Neural crest cell (in vitro differentiated cells): ENCODE measurements at places on chromosomes 1 and 21. TPM values are rescaled to one million over a fixed set of nuclear protein-coding genes. Genes with fewer than 3 reads are reported as not detected.

Gene LMOD1
- total RNA-seq: 0.19 and 0.39 TPM in 2 replicates

Gene PATJ
- 3.9 and 4.9 TPM in 2 replicates for total RNA-seq

Gene FAM163A
- not detected in 2 replicates for total RNA-seq

Gene AP4B1
- 23.6 and 25.3 TPM in 2 replicates for total RNA-seq

Gene LAD1
- total RNA-seq: not detected in 2 replicates

Gene AADACL4
- total RNA-seq: not detected in 2 replicates

Gene SLC1A7
- total RNA-seq: not detected in 2 replicates

Gene GPR25
- total RNA-seq: not detected in 2 replicates

- no peak overlapping the region for H3K27ac ChIP-seq
- no peaks in the 10 kb centered on the region for H3K36me3 ChIP-seq
- H3K4me3 ChIP-seq: no peak overlapping the region
- H3K27me3 ChIP-seq: no peaks in the 10 kb centered on the region
- peaks cover 9% of the 10 kb centered on the region for H3K4me1 ChIP-seq
Measured at GRCh38 chr1:53362851-53363642, 35.2 kb upstream of the LRP8 start.

DNA sequence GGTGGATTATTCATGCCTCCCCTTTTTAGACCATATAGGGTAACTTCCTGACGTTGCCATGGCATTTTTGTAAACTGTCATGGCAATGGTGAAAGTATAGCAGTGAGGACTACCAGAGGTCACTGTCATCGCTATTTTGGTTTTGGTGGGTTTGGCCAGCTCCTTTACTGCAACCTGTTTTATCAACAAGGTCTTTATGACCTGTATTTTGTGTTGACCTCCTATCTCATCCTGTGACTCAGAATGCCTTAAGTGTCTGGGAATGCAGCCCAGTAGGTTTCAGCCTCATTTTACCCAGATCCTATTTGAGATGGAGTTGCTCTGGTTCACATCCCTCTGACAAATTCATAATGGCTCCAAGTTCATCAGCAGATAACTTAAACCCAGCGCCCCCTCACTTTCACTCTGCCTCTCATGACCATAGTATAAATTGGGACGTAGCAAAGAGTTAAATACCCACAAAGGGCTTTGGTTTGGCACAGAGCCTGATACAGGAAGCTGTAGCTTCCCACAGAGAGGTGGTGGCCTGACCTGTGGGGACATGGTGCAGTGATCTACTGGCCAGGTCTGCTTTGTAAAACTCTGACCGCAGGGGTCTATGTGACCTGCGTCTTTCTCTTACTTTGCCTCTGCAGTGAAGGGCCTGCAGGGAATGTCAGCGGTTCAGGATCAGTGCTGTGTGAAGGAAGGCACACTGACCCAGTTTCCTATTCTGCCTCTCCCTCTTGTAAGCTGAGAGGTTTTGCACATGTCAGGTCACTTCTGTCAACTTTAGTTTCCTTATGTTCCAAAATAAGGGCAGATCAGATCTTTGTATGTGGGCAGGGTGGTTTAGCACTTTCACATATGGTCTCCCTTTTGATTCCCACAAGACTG is 78.1 kb upstream of the ZNF644 start:
- no peaks in the 10 kb centered on the region for H3K36me3 ChIP-seq
- no peaks in the 10 kb centered on the region for H3K27me3 ChIP-seq
- H3K27ac ChIP-seq: no peak overlapping the region

DNA sequence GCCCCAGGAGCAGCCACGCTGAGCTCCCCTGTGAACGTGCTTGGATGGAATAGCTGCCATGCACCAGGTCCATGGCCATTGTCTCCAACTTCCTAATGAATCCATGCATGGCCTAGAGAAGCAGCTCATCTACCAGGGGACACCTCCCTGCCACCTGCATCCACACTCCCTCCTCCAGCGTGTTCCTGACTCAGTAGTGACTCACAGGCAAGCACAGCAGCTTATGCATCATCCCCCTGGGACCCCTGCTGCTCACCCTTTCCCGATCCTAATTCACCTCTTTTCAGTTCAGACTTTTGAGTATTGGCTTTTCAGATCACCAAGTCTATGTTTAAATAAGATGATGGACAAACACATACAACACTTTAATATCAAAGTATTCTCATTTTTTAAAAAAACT is 39.9 kb upstream of the TADA1 start:
- H3K27me3 ChIP-seq: peaks cover 7% of the 10 kb centered on the region
- H3K36me3 ChIP-seq: peaks cover 33% of the 10 kb centered on the region
- DNase-seq: no peak
- H3K4me1 ChIP-seq: peaks cover 12% of the 10 kb centered on the region
- no peak overlapping the region for H3K4me3 ChIP-seq
- H3K27ac ChIP-seq: no peak overlapping the region

DNA sequence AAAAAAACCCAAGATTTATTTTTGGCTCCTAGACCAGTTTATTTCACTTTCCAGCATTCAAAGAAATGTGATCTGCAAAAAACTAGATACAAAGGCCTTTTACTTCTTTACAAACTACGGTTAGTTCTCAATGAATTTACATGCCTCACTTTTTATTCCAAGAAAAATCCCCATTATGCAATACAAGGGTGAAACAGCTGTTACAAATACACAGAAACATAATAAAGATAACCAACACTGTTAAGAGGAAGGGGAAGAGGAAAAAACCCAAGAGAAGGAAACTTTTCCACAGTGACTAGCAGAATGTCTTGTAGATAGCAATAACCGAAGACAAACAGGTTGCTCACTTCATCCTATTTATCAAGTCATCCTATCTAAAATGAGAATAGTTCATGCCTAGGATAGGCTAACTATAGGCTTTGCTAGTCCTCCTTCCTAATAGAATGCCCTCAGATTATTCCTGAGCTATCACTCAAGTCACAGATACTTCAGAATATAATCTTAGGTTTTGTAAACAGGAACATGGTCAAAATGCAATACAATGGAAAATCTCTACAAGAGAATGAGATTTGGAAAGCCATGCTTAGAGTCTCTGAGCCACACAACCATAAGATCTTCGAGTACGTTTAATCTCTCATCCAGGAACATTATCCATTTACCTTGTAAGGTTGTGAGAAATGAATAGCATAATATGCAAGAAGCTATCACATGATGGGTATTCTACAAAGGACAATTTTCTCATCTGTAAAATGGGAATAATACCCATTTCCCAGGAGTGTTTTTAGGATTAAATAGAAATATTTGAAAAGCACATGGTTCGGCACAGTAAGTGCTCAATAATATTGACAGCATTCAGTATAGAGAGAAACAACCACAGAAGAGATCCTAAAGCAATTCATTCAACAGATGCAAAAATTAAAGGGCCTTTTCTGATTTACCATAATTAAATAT is 5.4 kb downstream of the PNRC2 start:
- no peak overlapping the region for H3K27ac ChIP-seq
- H3K4me1 ChIP-seq: peaks cover 28% of the 10 kb centered on the region
- H3K27me3 ChIP-seq: no peaks in the 10 kb centered on the region
- peaks cover 21% of the 10 kb centered on the region for H3K36me3 ChIP-seq

- DNase-seq: peak; percentile 23
- H3K4me3 ChIP-seq: no peak overlapping the region
- H3K27me3 ChIP-seq: peaks cover 3% of the 10 kb centered on the region
- H3K36me3 ChIP-seq: no peaks in the 10 kb centered on the region
Measured at GRCh38 chr1:199684686-199685273, 342.7 kb upstream of the NR5A2 start.

- no peak for DNase-seq
- no peak overlapping the region for H3K4me3 ChIP-seq
- H3K36me3 ChIP-seq: peaks cover 11% of the 10 kb centered on the region
- no peaks in the 10 kb centered on the region for H3K4me1 ChIP-seq
- no peaks in the 10 kb centered on the region for H3K27me3 ChIP-seq
- H3K27ac ChIP-seq: no peak overlapping the region
Measured at GRCh38 chr21:46504666-46505065, 46.0 kb downstream of the DIP2A start.

- H3K4me3 ChIP-seq: peak overlapping the region; percentile 7
- no peak overlapping the region for H3K27ac ChIP-seq
- peaks cover 35% of the 10 kb centered on the region for H3K4me1 ChIP-seq
- H3K36me3 ChIP-seq: peaks cover 14% of the 10 kb centered on the region
- DNase-seq: no peak
Measured at GRCh38 chr1:31368611-31369107, 4.2 kb downstream of the FABP3 start.

DNA sequence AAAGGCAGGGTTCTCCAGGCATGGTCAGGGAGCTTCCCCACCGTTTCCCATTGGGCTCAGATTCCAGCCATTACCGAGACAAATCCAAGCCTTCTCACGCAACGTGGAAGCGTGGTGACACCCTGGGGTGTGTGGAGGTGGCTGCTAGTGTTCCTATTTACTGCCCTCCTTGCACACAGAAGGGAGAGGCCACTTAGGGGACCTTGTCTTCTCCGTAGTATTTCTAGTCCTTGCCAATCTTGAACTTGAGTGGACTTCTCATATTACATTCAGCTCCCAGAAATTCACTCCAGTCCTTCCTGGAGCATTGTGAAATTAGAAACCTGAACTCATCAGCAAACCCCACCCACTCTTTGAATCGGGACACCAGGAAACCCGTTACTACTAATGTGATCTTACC is 131.6 kb downstream of the AJAP1 start:
- no peaks in the 10 kb centered on the region for H3K27me3 ChIP-seq
- no peaks in the 10 kb centered on the region for H3K36me3 ChIP-seq
- no peaks in the 10 kb centered on the region for H3K4me1 ChIP-seq
- no peak for DNase-seq
- no peak overlapping the region for H3K27ac ChIP-seq

GRCh38 chr1:184813528-184814089 is 59.0 kb upstream of the EDEM3 start:
- H3K4me3 ChIP-seq: no peak overlapping the region
- peaks cover 2% of the 10 kb centered on the region for H3K36me3 ChIP-seq
- H3K27me3 ChIP-seq: no peaks in the 10 kb centered on the region
- H3K4me1 ChIP-seq: no peaks in the 10 kb centered on the region
- H3K27ac ChIP-seq: no peak overlapping the region

DNA sequence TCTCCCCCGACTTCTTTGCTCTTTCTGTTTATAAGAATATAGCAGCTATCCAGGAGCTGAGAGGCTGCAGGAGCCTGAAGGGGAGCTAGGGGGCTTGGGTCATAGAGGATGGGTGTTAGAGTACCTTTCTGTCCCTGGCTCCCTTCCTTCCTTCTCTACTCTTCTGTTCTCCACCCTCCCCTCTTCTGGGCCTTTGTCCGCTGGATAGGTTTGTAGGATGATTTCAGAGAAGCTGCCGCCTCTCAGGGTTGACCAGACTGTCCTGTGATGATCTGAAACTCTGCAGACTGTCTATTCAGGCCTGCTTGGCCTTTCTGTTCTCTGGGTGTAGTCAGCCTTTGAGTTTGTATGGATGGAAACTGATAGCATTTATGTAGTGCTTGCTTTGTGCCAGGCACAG is 26.3 kb downstream of the PPFIA4 start:
- no peaks in the 10 kb centered on the region for H3K36me3 ChIP-seq
- DNase-seq: no peak
- H3K4me3 ChIP-seq: no peak overlapping the region
- H3K4me1 ChIP-seq: peaks cover 11% of the 10 kb centered on the region
- H3K27ac ChIP-seq: no peak overlapping the region

- H3K4me3 ChIP-seq: peak overlapping the region; percentile 96
- H3K4me1 ChIP-seq: peaks cover 10% of the 10 kb centered on the region
- no peak overlapping the region for H3K27ac ChIP-seq
- DNase-seq: no peak
- peaks cover 15% of the 10 kb centered on the region for H3K36me3 ChIP-seq
Measured at GRCh38 chr1:90220941-90221693, 226.2 kb downstream of the ZNF326 start.

DNA sequence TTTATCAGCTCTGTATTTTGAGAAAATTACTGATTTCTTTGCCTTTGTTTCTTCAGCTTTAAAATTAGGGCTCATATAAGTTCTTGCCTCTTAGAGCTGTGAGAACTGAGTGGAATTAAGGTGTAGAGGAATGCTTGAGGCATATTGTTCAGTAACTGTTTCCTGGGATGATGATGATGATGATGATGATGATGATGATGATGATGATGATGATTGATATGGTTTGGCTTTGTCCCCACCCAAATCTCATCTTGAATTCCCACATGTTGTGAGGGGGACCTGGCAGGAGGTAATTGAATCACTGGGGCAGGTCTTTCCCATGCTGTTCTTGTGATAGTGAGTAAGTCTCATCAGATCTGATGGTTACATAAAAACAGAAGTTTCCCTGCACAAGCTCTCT is 118.7 kb downstream of the CHRM3 start:
- peaks cover 2% of the 10 kb centered on the region for H3K36me3 ChIP-seq
- no peak overlapping the region for H3K4me3 ChIP-seq
- peaks cover 4% of the 10 kb centered on the region for H3K4me1 ChIP-seq

DNA sequence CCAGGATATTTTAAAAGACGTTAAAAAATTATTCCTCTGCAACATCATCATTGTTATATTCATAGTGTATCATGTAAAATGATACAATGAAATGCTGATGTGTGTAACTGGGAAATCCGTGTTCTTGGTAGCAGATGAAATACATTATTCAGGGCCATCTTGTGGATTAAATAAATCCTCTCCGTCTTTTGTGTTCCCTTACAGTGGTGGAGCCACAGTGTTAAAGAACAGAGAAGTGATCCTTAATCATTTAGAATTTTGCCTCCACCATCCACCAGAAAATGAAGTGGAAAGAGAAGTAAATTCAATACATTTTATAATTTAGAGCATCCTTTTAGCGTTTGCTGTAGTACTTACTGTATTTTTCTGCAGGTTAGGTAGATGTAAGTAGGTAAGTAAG is 1.3 kb downstream of the DYRK3 start:
- peaks cover 34% of the 10 kb centered on the region for H3K4me1 ChIP-seq
- H3K4me3 ChIP-seq: peak overlapping the region; percentile 91

DNA sequence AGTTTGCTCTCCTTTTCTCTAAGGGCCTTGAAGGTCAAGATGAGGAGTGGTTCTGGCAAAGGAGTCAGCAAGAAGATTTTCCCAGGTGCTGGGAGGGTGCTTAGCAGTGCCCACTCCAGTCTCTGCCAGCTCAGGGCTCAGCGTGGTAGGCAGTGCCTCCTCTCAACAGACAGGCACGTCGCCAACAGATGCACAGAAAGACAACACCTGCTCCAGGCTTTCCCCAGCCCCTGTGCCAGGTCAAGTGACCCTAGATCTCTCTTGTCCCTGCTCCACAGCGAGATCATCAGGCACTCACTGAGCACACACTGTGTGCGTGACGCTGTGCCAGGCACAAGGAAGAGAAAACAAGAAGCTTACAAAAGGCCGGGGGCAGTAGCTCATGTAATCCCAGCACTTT is 86.0 kb downstream of the CASZ1 start:
- H3K4me1 ChIP-seq: peaks cover 46% of the 10 kb centered on the region
- no peak for DNase-seq
- H3K4me3 ChIP-seq: no peak overlapping the region
- no peak overlapping the region for H3K27ac ChIP-seq
- H3K27me3 ChIP-seq: peaks cover 83% of the 10 kb centered on the region

DNA sequence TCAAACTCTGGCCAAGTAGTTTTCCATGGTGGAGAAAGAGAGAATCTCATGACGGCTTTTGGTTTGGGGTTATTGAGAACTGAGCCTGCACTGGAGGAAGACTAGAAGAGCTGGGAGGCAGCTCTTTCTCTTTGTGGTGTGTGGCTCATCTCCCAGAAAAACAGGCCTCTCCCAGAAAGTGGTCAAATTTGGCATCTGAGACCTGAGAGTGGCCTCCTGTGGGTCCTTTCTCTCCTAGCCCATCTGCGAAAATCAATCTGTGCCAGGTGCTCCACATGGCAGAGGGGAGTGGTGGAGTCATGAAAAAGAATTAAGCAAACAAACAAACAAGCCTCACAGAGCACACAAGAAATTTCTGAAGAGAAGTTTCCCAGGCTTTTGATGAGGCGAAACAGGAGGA is 305.0 kb downstream of the ST6GALNAC3 start:
- no peaks in the 10 kb centered on the region for H3K27me3 ChIP-seq
- no peak for DNase-seq
